IMR-90 (cell line): ENCODE measurements at places on chromosomes 6 and 20. TPM values are rescaled to one million over a fixed set of nuclear protein-coding genes. Genes with fewer than 3 reads are reported as not detected.

The RNF114 gene
- 44.6 and 49.7 TPM in 2 replicates for total RNA-seq

The GSTA1 gene
- total RNA-seq: 0.18 and 0.28 TPM in 2 replicates

The PMEPA1 gene
- 1.4 and 2.0 TPM in 2 replicates for total RNA-seq

The GPX5 gene
- total RNA-seq: not detected in 2 replicates

The SRMS gene
- not detected in 2 replicates for total RNA-seq

The RAD21L1 gene
- total RNA-seq: under 0.01 TPM in 1 of 2 replicates, not detected in the other

The PRL gene
- total RNA-seq: not detected in 2 replicates

The SLC35A1 gene
- total RNA-seq: 9.7 and 14.4 TPM in 2 replicates

The TGM3 gene
- total RNA-seq: not detected in 2 replicates
